ENCODE measurements at places on chromosomes 5 and 9.

DNA sequence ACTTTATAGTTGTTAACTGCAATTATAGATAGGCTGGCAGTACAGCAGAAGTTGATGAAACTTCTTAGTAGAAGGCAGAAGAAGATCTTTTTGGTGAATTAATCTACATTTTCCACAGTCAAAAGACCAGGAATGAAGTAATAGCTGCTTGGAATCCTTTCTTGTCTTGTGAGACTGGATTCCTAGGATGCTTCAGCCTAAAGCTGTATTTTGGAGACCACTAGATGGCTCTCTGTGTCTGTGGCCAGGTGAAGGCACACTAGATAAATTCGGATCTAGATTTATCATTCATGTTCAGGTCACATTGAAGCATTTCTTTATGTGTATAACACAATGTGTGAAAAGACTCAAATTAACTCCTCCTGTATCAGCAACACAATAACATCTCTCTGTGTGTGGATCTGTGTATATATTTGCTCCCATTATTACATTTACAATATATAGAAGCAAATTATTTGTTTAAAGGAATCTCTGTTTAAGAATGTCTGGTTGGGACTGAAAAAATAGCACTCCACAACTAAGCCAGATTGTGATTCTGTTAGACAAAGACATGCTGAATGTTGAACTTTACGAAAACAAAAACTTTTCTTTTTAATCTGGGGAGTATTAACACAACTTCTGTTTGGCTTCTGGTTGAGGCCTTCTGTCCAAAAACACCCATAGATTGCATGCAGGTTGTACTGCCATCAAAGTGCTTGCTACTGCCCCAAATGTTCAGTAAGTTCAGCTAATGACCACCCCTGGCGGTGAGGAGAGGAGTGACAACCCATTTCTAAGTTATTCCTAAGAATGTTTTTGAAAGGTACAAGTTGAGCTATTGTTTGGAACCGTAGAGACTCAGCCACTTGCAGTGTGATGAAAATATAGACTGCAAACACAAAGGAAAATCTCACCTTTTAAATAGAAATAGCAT lies 10.6 kb downstream of the GRIN3A start:
- no peak for DNase-seq

- DNase-seq: no peak
Measured at GRCh38 chr5:128483738-128484137, 54.3 kb downstream of the FBN2 start.

GRCh38 chr9:127209220-127209619 lies 55.4 kb upstream of the GARNL3 start:
- no peak for DNase-seq

DNA sequence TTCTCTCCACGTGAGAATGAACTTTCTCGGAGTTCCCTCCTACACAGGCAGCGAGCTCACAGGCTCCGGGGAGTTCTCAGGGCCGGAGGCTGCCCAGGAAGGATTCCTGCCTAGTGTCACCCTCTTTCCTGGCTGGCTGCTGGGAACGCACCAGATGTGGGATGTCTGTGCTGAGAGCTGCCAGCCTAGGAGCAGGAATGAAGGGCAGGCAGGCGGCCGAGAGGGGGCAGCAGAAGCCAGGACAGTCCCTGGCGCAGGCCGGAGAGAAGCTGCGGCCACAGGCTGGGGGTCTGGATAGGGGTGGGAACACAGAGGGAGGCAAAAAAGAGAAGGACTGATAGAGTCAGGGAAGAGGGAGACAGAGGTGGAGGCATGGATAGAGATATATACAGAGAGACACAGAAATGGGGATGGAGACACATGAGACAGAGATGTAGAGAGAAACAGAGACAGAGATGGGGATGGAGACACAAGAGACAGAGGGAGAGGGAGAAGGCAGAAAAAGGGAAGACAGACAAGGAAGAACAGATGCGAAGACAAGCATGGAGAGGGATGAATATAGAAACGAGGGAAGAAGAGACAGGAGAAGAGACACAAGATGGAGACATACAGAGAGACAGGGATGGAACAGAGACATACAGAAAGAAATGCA lies 25.3 kb upstream of the ENHO start:
- DNase-seq: peak; percentile 65

DNA sequence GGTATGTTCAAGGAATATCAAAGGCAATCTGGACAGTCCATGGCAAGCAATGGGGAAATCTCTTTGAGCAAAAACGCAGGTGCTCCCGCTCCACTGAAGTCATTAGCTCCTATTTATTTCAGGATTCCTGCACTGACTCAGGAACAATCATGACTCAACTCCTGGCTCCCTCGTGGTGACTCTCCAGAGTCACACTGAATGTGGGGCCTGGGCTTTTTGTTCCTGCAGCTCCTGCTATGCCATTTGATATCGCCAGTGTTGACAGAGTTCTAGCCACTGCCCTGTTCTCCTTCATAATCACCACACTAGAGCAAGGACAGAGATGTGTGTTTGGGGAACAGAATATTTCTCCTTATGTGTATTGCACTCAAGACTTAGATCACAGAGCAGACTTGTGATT lies 187.2 kb upstream of the ZNF462 start:
- no peak for DNase-seq

DNA sequence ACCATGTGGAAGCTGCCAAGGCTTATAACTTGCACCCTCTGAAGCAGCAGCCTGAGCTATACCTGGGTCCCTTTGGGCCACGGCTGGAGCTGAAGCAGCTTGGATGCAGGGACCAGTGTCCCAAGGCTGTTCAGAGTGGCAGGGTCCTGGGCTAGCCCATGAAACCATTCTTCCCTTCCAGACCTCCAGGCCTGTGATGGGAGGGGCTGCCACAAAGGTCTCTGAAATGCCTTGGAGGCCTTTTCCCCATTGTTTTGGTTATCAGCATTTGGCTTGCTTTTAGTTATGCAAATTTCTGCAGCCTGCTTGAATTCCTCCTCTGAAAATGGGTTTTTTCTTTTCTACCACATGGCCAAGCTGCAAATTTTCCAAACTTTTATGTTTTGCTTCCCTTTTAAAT lies 433.7 kb upstream of the ACO1 start:
- DNase-seq: no peak

DNA sequence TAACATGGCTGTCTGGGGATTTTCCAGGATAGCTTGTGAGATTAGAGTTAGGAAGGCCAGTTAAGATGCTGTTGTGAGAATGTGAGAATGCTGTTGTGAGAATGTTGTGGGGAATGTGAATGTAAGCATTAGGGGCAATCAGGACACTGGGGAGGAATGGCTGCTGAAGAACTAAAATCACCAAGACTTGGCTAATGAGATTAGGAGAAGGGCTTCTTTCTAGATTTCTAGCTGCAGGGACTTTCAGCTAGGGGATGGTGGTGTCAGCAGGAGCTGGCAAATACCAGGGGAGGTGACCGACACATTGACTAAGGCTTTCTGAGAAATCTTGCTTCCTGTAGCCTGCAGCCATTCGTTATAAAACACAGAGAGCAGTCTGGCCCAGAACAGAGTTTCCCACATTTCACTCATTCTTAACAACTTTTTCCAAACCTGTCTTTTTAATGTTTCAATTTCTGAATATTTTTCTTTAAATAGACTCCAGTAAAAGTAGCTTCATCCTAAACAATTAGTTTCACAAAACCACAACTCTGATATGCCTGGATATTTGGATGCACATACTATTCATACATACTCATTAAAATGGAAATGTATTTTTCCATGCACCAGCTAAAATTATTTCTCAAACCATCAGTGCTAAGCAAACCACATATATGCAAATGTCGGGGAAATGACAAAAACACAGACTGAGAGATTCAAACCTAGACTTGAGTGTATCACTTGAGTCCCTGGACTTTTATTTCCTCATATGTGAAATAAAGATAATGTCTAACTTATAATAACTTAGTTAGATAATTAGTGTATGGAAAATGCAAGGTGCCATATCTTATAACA lies 89.3 kb upstream of the TNC start:
- no peak for DNase-seq

DNA sequence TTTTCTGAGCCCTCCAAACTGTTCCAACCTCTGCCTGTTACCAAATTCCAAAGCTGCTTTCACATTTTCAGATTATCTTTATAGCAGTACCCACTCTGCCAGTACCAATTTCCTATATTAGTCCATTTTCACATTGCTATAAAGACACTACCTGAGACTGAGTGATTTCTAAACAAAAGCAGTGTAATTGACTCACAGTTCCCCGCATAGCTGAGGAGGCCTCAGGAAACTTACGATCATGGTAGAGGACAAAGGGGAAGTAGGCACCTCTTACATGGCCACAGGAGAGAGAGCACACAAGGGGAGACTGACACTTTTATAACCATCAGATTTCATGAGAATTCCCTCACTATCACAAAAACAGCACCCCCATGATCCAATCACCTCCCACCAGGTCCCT lies 105.0 kb downstream of the DTWD2 start:
- no peak for DNase-seq

- DNase-seq: no peak
Measured at GRCh38 chr5:87116825-87117512, 150.7 kb upstream of the RASA1 start.

DNA sequence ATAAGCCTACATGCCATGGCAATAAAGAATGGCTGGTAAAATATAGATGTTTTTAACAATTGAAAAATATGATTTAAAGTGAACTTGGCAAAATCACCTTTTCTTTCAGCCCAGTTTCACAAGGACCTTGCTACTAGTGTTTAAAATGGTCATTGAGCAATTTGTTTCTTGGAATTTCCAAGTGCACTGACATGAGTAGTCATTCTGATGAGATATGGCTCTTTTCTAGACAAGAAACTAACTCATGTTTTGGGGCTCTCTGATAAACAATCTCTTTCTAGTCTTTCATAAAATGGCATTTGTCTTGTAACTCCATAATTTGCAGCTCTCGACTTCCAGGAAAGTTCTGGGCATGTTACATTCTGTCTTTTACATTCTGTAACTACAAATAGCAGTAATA lies 176.8 kb downstream of the NR2F1-AS1 start:
- no peak for DNase-seq

- DNase-seq: peak; percentile 29
Measured at GRCh38 chr5:52864371-52864770, 76.7 kb downstream of the ITGA1 start.

GRCh38 chr5:73558950-73559349 lies 6.5 kb downstream of the ANKRA2 start:
- no peak for DNase-seq

DNA sequence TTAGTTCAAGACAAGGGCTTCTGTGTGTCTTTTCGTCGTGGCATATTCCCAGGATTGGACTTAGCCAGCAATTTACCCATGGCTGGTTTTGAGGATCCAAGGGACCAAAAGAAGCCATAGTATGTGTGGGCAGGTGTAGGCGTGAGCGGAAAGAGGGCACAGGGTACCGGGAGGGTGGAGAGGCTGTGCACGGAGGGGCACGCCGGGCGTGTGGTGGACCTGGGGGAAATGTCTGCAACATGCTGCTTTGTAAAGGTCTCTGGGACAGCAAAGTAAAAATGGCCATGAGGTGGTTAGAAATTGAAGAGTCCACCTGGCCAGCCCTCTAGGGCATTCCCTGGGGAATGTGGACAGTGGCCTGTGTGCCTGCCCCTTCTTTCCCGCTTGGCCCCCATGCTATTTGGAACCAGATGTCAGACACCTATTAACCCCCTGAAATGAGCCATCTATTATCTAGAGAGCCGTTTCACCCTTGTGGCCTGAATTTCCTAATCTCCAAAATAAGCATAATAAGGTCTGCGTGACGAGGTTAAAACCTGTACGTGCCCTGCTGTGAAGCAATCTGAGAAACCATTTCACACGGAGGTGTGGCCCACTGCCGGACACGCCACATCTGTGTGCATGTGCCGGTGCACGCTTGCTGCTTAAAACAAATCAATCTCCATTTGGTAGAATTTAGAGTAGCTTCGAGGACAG lies 5.1 kb downstream of the FLT4 start:
- DNase-seq: no peak

GRCh38 chr5:7894860-7895259 lies 25.9 kb downstream of the MTRR start:
- DNase-seq: no peak

DNA sequence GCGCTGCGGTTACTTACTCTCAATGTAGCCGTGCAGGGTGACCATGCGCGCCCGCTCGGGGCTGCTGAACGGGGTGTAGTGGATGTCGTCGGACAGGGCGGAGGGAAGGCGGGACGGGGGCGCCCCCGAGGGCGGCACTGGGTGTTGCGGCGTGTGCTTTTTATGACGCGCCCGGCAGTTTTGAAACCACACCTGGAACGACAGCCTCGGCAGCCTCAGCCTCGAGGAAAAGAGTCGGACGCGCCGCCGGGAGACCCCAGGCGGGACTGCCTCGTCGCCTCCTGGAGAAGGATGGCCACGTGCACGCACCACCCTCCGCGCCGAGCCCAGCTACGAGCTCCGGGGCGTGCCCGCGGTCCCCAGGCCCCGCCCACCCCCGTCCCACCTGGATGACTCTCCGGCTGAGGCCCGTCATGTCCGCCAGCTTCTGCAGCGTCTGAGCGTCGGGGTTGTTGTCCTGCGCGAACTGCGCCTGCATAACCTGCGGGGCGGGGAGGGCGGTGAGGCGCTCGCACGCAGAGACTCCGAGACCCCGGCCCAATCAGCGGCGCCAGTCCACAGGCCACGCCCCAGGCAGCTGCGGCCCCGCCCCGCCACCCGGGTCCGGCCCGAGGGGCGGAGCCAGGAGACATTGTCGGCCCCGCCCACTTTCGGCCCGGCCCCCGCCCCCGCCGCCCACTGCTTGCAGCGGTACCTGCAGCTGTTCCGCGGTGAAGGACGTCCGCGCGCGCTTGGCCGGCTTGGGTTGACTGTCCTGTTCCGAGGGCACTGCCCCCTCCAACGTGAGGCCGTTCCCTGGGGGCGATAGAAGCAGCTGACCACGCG lies 15.0 kb downstream of the LHX6 start:
- no peak for DNase-seq

- DNase-seq: no peak
Measured at GRCh38 chr5:80149161-80149609, 106.7 kb downstream of the SERINC5 start.

GRCh38 chr9:76090909-76091308 lies 200.4 kb downstream of the PCSK5 start:
- DNase-seq: no peak

DNA sequence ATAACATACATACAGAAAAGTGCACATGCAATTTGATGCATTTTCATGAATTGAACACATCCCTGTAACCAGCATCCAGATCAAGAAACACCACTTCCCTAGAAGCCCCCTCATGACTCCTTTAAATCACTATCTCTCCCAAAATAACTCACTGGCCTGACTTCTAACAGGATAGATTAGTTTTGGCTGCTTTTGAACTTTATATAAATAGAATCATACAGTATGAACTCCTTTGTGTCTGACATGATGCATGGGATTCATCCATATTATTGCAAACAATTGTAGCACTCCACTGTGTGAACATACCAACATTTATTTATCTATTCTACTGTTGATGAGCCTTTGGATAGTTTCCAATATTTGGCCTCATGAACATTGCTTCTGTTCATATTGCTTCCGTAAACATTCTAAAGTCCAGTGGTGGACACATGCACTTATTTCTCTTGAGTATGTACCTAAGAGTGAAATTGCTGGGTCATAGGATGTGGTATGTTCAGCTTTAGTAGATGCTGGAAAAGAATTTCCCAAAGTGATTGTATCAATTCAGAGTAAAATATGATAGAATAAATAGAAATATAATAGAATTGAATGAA lies 148.7 kb upstream of the GDNF start:
- DNase-seq: no peak
